ENCODE measurements at places on chromosomes 2 and 18.
A peak's percentile ranks its signal among the peaks of the same experiment; 100 is the strongest.

- DNase-seq = no peak
These were observed at the start of gene PROKR1 for GRCh38 chr2:68643011-68643873. Gene PROKR1, plus strand, starts transcription at chr2:68643579. Its CDS starts 2,243 bp downstream, at chr2:68645822.

- no peak for DNase-seq
These were observed 4.8 kb upstream of the CASP8 start for GRCh38 chr2:201255408-201256033.

GRCh38 chr2:189533288-189534035 lies 47.1 kb downstream of the SLC40A1 start:
- DNase-seq = no peak

DNA sequence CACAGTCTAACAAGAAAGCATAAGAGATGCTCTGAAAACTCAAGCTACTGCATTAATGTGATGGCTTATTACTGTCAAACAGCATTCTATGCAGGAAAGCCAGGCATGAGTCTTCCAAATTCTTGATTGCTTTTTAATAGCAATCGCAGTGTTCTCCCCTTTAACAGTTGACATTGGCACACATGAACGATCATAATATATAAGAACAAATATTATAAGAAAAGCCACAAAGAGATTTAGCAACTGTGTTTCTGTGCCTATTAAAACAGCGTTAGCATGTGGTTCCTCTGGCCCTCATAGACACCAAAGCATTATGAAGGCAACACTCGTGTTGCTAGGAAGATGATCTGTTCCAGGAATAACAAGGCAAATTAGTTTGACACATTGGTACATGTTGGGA lies 245.0 kb downstream of the ACKR3 start:
- DNase-seq = no peak

GRCh38 chr2:45006041-45006941 lies 3.0 kb downstream of the SIX2 start:
- no peak for DNase-seq

GRCh38 chr18:57586251-57587049 lies at the start of gene FECH:
Gene FECH, minus strand, starts transcription at chr18:57586702. Its CDS starts 82 bp downstream, at chr18:57586620.
- peak; percentile 44 for DNase-seq

DNA sequence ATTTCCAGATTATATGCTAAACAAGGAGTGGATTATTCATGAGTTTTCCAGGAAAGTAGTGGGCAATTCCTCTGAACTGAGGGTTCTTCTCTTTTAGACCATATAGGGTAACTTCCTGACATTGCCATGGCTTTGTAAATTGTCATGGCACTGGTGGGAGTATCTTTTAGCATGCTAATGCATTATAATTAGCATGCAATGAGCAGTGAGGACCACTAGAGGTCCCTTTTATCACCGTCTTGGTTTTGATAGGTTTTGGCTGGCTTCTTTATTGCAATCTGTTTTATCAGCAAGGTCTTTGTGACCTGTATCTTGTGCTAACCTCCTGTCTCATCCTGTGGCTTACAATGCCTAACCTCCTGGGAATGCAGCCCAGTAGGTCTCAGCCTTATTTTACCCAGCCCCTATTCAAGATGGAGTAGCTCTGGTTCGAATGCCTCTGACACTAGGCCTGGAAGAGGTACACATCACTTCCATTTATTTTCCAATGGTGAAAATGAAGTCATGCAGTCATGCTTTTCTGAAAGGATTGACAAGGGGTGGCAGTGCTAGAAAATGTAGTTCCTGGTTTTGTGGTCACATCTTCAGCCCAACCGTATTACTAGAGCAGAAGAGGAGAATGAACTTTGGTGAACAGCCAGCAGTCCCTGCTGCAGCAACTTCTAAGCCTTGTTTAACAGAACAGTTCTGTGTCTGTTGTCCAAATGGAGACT lies 26.6 kb upstream of the ITGA4 start:
- no peak for DNase-seq

GRCh38 chr2:239951129-239951734 lies 73.9 kb downstream of the NDUFA10 start:
- DNase-seq = no peak

DNA sequence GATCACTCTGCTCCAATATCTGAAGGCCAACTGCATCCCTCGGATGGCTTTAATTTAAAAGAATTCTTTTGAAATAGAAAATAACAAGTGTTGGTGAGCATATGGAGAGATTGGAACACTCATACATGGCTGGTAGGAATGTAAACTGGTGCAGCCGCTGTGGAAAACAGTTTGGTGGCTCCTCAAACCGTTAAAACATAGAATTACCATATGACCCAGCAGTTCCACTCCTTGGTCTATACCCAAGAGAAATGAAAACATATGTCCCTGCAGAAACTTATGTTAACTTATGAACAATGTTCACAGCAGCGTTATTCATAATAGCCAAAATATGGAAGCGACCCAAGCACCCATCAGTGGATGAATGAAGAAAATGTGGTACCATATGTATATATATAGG lies 60.1 kb downstream of the NPAS2 start:
- no peak for DNase-seq

Data from stimulated activated CD4-positive, alpha-beta T cell treated with anti-CD3 and anti-CD28 coated beads, Interleukin-2, amount 100 ng/mL, for 4 hours (primary cell).